ENCODE measurements at places on chromosomes 16 and 17. TPM values are rescaled to one million over a fixed set of nuclear protein-coding genes. Genes with fewer than 3 reads are reported as not detected.
A peak's percentile ranks its signal among the peaks of the same experiment; 100 is the strongest.

DNA sequence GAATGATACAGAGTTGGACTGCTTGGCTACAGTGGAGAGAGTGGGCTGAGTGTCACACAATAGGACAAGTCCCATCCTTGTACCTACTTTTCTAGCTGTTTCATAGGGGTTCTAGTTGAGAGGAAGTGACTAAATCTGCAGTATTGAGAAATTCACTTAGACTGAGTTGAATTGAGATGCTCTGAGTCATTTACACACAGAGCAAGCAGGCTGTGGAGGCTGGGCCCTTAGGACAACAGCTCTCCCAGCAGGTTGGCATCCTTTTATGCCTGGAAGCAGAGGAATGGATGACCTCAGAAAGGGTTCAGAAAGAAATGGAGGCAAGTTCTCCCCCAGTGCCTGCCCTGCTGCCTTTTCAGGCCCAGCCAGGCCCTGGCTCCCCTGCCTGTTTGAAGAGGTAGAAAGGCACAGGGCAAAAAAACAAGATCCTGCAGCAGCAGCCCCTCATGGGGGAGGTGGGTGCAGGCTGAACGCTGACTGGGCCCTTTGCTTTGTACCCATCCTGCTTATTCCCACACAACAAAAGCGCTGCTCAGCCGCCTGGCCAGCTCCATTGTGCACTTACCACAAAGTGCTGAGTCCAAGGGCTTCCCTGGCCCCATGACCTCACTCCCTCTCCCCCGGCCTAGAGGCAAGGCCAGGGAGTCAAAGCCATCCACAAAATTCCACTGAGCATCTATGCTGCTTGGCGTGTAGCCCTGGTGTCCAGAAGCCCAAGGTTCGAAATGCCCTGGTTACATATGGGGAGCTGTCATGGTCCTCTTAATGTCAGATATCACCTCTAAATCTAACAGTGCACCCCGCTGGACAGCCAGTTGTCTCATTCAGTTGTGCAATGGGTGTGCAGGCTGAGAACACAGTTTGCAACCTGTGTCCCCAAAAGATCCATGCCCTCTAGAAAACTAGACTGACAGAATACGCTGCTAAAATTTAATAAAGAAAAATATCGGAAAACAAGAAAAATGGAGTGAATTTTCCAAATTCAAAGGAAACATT, 5.4 kb upstream of the CRYBA1 start:
- no peak overlapping the region for H3K4me3 ChIP-seq
- peaks cover 5% of the 10 kb centered on the region for H3K4me1 ChIP-seq
- no peak for DNase-seq
- no peak overlapping the region for H3K27ac ChIP-seq

- H3K36me3 ChIP-seq = no peaks in the 10 kb centered on the region
- DNase-seq = no peak
- peaks cover 53% of the 10 kb centered on the region for H3K27me3 ChIP-seq
- no peak overlapping the region for H3K27ac ChIP-seq
These were observed 2.2 kb upstream of the C17orf58 start for GRCh38 chr17:67998466-67998865.

DNA sequence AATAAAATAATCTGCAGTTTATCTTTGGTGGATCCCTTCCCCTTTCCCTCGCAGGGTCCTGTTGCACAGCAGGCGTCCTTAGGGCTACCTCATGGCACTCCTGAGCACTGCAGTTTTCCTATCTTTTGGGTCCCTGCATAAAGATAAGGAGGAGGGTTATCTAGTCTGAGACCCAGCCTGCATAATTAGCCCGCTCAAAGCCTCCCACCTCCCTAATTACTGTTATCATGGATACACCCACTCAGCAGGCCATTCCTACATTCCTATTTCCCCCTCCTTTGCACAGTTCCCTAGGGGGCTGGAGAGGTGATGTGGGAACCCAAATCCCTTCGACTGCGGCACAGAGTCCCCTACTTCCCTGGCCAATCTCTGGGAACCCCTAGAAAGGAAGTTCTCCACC, 5.1 kb upstream of the CLUH start:
- DNase-seq = no peak
- H3K4me3 ChIP-seq = no peak overlapping the region
- H3K36me3 ChIP-seq = peaks cover 1% of the 10 kb centered on the region

- no peaks in the 10 kb centered on the region for H3K27me3 ChIP-seq
- peaks cover 2% of the 10 kb centered on the region for H3K36me3 ChIP-seq
- H3K4me1 ChIP-seq = peaks cover 4% of the 10 kb centered on the region
- no peak overlapping the region for H3K27ac ChIP-seq
- no peak overlapping the region for H3K4me3 ChIP-seq
- DNase-seq = no peak
These were observed 11.2 kb downstream of the GAA start for GRCh38 chr17:80112471-80113032.

- H3K27me3 ChIP-seq = peaks cover 9% of the 10 kb centered on the region
- no peak for DNase-seq
- no peaks in the 10 kb centered on the region for H3K4me1 ChIP-seq
- H3K36me3 ChIP-seq = no peaks in the 10 kb centered on the region
These were observed 52.0 kb upstream of the TEKT3 start for GRCh38 chr17:15393414-15393813.

The DBF4B gene
- total RNA-seq = 31.8 TPM

GRCh38 chr16:66996324-66996982, 8.1 kb downstream of the CES4A start:
- H3K4me1 ChIP-seq = peaks cover 17% of the 10 kb centered on the region
- peaks cover 6% of the 10 kb centered on the region for H3K36me3 ChIP-seq
- H3K27me3 ChIP-seq = peaks cover 5% of the 10 kb centered on the region
- DNase-seq = no peak
- H3K27ac ChIP-seq = no peak overlapping the region
- no peak overlapping the region for H3K4me3 ChIP-seq

The ZNF423 gene
- not detected for total RNA-seq

- peaks cover 56% of the 10 kb centered on the region for H3K4me1 ChIP-seq
- H3K27me3 ChIP-seq = no peaks in the 10 kb centered on the region
- H3K36me3 ChIP-seq = peaks cover 27% of the 10 kb centered on the region
- peak within 1 kb of the TSS; percentile 98 for H3K4me3 ChIP-seq
These were observed at the start of gene FLOT2 for GRCh38 chr17:28896884-28897768. TSS of gene FLOT2 (minus strand) at chr17:28897733. CDS start at chr17:28897574, 159 bp downstream.

DNA sequence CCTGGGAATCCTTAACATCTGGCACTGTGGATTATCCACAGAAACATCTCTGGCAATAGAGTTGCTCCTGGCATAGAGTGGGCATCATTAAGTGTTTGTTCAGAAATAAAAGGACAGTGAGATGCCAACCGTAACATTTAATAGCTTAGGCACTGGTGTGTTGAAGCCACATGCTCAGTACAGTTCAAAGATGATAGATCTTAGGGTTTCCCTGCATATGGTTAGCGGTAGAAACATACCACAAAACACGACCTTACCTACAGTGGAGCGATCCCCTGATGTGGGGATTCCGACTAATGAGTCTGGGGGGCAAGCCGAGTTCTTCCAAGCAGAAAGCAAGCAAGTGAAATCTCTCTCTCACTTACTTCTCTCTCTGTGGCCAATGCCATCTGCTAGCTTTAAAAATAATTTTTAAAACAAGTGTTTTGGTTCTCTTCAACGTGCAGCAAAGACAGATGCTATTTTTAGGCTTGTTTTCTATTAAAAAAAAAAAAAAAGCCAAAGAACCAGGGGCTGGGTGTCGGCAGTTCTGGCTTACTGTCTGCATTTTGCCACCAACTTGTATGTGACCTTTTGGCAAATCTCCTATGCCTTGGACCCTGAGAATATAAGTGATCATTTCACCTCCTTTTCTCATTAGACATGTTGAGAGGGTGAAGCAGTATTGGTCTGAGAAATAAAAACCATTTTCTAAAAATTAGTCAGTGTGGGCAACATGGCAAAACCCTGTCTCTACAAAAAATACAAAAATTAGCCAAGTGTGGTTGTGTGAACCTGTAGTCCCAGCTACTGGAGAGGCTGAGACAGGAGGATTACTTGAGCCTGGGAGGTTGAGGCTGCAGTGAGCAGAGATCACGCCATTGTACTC, 89.2 kb upstream of the CACNG3 start:
- no peak overlapping the region for H3K27ac ChIP-seq
- no peaks in the 10 kb centered on the region for H3K4me1 ChIP-seq
- peaks cover 18% of the 10 kb centered on the region for H3K36me3 ChIP-seq
- no peak overlapping the region for H3K4me3 ChIP-seq
- DNase-seq = no peak
- H3K27me3 ChIP-seq = no peaks in the 10 kb centered on the region

GRCh38 chr17:64277831-64278562, 14.9 kb upstream of the TEX2 start:
- H3K4me3 ChIP-seq = no peak overlapping the region
- no peak for DNase-seq
- no peak overlapping the region for H3K27ac ChIP-seq
- no peaks in the 10 kb centered on the region for H3K27me3 ChIP-seq
- peaks cover 9% of the 10 kb centered on the region for H3K4me1 ChIP-seq

GRCh38 chr16:64657316-64658011, 464.4 kb downstream of the CDH11 start:
- H3K4me1 ChIP-seq = no peaks in the 10 kb centered on the region
- no peak for DNase-seq
- no peaks in the 10 kb centered on the region for H3K27me3 ChIP-seq
- H3K4me3 ChIP-seq = no peak overlapping the region
- no peaks in the 10 kb centered on the region for H3K36me3 ChIP-seq
- no peak overlapping the region for H3K27ac ChIP-seq

GRCh38 chr16:74738816-74739215, 35.8 kb downstream of the FA2H start:
- DNase-seq = no peak
- no peaks in the 10 kb centered on the region for H3K27me3 ChIP-seq
- peaks cover 2% of the 10 kb centered on the region for H3K4me1 ChIP-seq
- peak overlapping the region; percentile 12 for H3K27ac ChIP-seq

GRCh38 chr17:73998653-73999645, 204.5 kb upstream of the RPL38 start:
- H3K36me3 ChIP-seq = no peaks in the 10 kb centered on the region
- H3K4me1 ChIP-seq = no peaks in the 10 kb centered on the region
- peak; percentile 74 for DNase-seq
- H3K27me3 ChIP-seq = peaks cover 6% of the 10 kb centered on the region
- H3K27ac ChIP-seq = no peak overlapping the region

DNA sequence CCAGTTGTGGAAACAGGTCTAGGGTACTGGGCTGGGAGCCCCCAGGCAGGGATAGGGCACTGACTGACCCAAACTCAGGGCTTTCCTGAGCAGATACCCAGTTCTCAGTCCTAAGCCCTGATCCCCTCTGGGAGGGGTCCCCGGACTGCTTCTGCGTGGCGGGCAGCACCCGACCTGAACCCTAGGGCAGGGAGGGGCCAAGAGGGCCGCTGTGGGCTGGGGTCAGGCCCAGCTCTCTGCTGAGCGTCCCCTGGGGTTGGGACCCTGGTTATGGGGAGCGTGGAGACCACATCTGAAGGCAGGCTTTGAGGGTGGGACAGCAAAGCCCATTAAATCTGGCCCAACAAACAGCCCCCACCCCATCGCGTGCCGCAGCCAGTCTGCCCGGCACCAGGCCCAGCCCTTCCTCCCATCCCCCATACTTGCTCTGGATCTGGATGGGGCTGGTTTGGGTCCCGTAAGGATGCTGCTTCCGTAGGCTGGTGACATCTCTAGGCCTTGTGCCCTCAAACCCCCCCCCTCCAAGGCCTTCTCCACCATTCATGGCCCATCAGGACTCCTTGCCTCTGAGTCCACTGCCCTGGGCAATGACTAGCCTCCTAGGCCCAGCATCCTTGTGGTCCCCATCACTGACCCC, 691 bp upstream of the FAM83G start:
- H3K4me3 ChIP-seq = peak overlapping the region; percentile 39
- peaks cover 13% of the 10 kb centered on the region for H3K4me1 ChIP-seq
- peaks cover 9% of the 10 kb centered on the region for H3K27me3 ChIP-seq
- no peak for DNase-seq
- H3K27ac ChIP-seq = peak overlapping the region; percentile 51

- H3K4me3 ChIP-seq = no peak overlapping the region
- no peaks in the 10 kb centered on the region for H3K27me3 ChIP-seq
- H3K4me1 ChIP-seq = no peaks in the 10 kb centered on the region
- DNase-seq = no peak
These were observed 70.3 kb downstream of the DNAH9 start for GRCh38 chr17:11668618-11669017.

DNA sequence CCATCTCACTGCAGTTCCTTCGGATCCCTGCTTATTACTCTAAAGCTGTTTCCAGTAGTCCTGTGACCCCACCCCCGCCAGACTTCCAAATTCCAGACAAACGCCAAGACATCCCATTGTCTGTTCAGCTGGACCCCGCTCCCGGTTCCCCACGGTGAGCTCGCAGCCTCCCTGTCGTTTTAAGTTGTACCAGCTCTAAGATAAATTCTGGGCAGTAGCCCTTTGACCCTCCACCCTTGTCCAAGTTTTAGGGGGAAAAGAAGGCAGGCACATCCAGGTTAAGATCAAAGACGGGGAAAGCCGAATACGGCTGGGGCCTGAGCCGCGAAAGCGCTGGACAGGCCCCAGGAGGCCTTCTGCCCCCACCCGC, 589 bp downstream of the ARL6IP1 start:
- peak overlapping the region; percentile 99 for H3K4me3 ChIP-seq
- peaks cover 28% of the 10 kb centered on the region for H3K36me3 ChIP-seq
- H3K27ac ChIP-seq = peak overlapping the region; percentile 98
- H3K4me1 ChIP-seq = peaks cover 49% of the 10 kb centered on the region
- H3K27me3 ChIP-seq = no peaks in the 10 kb centered on the region
- no peak for DNase-seq

GRCh38 chr17:41340494-41340893, 10.1 kb downstream of the KRT33A start:
- H3K36me3 ChIP-seq = peaks cover 13% of the 10 kb centered on the region
- peaks cover 29% of the 10 kb centered on the region for H3K4me1 ChIP-seq
- peaks cover 3% of the 10 kb centered on the region for H3K27me3 ChIP-seq
- no peak for DNase-seq
- peak overlapping the region; percentile 37 for H3K27ac ChIP-seq

DNA sequence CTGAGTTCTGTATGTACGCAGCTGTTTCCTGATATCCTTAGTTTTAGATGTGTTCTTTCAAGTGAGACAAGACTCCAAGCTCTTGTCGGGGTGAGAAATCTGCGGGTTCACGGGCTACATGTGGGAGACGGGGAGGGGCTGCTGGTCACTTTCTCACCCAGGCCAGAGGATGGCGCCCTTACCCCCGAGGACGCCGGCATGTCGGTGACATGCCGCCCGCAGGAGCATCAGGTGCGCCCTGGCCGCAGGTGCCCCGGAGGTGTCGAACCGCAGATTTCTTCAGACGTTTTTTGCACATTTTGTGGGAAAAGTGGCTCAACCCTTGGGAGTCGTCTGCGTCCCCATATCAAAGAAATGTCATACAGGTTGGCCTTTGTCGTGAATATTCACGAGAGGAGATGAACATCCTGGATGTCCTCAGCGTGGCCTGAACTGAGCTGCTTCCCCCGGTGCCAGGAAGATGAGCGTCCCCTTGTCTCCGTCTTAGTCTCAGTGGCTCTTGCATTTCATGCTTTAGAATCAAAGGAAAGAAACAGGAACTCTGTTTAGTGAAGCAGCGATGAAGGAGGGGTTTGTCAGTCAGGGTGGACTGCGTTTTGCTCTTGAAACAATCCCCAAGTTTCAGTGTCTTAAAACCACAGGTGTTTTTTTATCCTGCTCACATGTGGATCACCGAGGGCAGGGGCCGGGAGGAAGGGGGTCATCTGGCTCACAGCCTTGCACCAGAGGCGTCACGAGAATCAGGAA, 75.4 kb upstream of the ZNF750 start:
- no peak overlapping the region for H3K4me3 ChIP-seq
- DNase-seq = no peak
- H3K4me1 ChIP-seq = peaks cover 14% of the 10 kb centered on the region
- H3K27ac ChIP-seq = no peak overlapping the region

All from activated naive CD8-positive, alpha-beta T cell treated with anti-CD3 and anti-CD28 coated beads, Interleukin-2, amount 10 ng/mL, durations not matched to agents 7 days and 5 days (primary cell).